Sigmoid colon (tissue), 7 donors: ENCODE measurements at places on chromosomes 12 and 14. TPM values are rescaled to one million over a fixed set of nuclear protein-coding genes. Genes with fewer than 3 reads are reported as not detected.

DNA sequence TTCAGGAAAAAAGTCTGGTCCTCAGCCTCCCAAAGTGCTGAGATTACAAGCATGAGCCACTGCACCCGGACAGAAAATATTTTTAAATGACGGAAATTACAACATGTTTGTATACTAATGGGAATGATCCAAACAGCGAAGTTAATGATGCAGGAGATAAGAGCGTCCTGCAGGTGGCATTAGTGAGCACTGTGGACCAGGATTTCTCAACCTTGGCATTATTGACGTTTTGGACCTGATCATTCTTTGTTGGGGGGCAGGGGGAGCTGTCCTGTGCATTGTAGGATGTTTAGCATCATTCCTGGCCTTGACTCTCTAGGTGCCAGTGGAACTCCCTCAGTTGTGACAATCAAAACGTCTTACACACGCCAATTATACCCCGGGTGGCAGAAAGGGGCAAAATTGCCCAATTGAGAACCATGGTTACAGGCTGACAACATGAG is 34.1 kb downstream of the SCFD1 start:
- DNase-seq = no peak

GRCh38 chr14:104805941-104806624 is 5.2 kb downstream of the ZBTB42 start:
- DNase-seq = no peak

DNA sequence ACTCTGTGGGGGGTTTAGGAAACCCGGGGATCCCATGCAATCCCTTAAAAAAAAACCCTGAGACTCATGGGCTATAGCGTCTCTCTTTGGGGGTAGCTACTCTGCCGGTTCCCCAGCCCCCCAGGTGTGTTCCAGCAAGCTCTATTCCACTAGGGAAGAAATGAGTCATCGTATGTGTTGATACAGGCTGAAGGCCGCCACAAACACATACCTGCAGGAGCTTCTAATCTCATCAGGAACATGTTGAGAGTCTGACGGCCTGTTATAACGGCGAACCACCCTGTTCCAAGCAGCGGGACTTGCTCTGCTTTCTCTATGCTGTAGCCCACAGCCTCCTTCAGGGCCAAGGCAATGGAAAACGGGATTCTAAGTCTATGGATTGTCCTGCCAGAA is 977 bp upstream of the KRT5 start:
- no peak for DNase-seq

- DNase-seq = no peak
Observed at GRCh38 chr14:42563313-42563712, 956.6 kb downstream of the LRFN5 start.

SLC6A15 gene
- total RNA-seq = 0.82 TPM
